Left cardiac atrium (tissue), 4 donors: ENCODE measurements at places on chromosomes 1 and 21. TPM values are rescaled to one million over a fixed set of nuclear protein-coding genes. Genes with fewer than 3 reads are reported as not detected.

- DNase-seq: no peak
These were observed 8.8 kb downstream of the PRXL2B start for GRCh38 chr1:2595261-2595811.

DNA sequence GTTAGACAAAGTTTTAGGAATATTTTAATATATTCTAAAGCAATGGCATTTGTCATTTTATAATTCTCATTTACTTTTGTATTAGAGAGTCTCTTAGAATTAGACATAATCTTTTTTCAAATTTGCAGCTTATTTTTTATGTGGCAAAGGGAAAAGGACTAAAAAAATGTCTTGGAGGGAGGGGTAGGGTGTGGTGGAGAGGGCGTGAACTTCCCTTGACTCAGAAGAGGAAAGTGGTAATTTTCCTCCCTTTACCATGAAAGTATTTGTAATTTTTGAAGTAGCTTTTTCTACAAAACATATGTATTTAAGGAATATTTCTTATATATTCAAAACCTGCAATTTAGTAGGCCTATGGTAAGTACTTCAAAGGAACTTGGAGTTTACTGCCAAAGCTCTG is 6.9 kb upstream of the RABGAP1L start:
- DNase-seq: no peak

DNA sequence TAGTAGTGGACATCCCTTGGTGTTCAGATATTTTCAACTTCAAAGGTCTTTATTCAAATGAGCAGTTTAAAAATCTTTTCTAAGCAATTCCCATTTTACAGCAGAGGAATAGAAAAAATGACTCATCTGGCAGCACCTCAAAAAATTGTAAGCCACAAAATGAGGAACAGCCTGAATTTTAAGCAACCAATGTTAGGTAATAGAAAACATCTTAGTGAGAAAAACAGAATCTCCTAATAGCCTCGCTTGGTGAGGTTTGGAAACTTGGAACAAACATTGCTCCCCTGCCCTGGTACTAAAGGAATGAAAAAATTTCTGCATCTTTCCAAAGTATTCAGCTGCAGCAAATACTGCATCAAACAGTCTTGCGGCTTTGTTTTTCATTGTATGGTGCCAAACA is 264.4 kb downstream of the NTNG1 start:
- DNase-seq: no peak

GRCh38 chr1:97824200-97824599 is 96.6 kb downstream of the DPYD start:
- no peak for DNase-seq

SPATA17 gene
- 1.2 TPM for total RNA-seq
